ENCODE measurements at places on chromosomes 4 and X. TPM values are rescaled to one million over a fixed set of nuclear protein-coding genes. Genes with fewer than 3 reads are reported as not detected.
A peak's percentile ranks its signal among the peaks of the same experiment; 100 is the strongest.

GRCh38 chr4:7659429-7660175, 224.9 kb upstream of the PSAPL1 start:
- no peak for DNase-seq

DNA sequence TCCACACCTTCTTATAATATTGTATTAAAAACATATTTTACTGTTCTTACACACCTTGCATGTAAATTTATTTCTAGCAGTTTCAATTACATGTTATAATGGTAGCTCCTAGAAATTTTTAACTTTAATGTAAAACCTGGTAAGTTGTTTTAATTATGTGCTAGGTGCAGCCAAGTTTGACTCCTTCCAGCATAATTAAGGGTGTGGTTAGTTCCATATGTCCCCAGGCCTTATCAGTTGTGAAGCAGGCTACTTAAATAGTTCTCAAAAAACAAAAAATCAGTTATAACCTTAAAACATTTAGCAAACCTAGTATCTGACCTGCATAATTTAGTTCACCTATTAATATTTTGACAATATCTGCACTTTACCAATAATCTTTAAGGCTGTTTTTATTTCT, 26.9 kb upstream of the PASD1 start:
- DNase-seq: no peak

DNA sequence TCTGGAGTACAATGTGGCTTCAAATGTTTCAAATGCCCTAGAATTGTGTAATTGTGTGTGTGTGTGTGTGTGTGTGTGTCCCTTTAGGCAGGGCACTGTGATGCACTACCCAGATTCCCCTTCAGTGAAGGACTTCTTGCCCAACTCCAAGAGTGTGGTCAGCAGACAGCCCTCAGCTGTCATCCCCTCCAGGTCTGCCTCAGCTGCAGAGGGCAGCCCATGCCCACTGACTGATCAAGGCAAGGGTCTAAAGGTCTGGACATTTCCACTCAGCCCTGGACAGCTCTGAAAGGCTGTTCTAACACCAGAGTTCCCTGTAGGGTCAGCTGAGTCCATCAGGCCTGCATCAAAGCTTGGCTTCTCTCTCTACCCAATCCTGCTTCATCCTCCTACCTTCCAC, 83.9 kb upstream of the USP9X start:
- no peak for DNase-seq

- DNase-seq: peak; percentile 77
Observed at GRCh38 chr4:74794382-74795010, at the start of gene BTC. BTC (minus strand) TSS chr4:74794523; CDS start chr4:74794325, 198 bp downstream.

DNA sequence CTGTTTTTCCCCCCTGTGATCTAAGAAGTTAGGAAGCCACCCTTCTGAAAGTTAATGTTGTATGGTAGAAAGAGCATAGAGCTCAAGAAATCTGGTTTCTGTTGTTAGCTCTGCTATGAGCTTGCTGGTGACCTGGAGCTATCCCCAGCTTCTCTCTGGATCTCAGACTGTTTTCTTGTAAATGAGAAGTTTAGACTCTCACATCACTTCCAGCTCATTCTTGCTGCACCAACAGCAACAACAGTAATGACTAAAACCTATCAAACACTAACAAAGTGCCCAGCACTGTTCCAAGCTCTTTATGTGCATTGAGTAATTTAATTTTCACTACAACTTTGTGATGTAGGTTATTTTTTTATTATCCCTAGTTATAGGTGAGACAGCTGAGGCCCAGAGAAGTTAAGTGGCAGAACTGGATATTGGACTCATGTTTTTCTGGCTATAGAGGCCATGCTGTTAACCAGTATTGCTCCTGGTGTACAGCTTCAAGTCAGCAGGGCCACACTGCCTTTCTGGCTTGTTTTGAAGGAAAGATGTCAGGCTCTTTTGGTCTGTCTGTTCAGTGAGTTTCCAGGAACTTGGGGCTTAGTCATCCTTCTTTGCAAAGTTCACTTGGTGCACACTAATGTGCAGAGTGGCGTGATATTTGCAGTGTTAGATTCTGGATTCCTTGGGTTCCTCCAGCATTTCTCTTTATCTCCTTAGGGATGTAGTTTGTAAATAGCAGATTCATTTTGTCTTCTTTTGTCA, 27.8 kb upstream of the TMEM164 start:
- no peak for DNase-seq

DNA sequence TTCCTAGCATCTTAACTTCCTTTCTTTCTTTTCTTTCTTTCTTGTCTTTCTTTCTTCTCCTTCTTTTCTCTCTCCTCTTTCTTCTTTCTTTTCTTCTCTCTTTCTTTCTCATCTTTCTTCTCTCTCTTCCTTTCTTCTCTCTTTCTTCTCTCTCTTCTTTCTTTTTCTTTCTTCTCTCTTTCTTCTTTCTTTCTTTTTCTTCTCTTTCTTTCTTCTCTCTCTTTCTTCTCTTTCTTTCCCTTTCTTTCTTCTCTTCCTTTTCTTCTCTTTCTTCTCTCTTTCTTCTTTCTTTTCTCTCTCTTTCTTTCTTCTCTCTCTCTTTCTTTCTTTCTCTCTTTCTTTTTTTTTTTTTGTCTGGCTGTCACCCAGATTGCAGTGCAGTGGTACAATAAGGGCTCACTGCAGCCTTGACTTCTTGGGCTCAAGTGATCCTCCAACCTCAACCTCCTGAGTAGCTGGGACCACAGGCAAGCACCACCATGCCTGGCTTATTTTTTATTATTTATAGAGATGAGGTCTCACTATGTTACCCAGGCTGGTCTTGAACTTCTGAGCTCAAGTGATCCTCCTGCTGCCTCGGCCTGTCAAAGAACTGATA, 17.5 kb downstream of the NMU start:
- no peak for DNase-seq

The CT45A10 gene
- total RNA-seq: not detected

Data from endodermal cell (in vitro differentiated cells).